ENCODE measurements at places on chromosomes 7 and 10.

DNA sequence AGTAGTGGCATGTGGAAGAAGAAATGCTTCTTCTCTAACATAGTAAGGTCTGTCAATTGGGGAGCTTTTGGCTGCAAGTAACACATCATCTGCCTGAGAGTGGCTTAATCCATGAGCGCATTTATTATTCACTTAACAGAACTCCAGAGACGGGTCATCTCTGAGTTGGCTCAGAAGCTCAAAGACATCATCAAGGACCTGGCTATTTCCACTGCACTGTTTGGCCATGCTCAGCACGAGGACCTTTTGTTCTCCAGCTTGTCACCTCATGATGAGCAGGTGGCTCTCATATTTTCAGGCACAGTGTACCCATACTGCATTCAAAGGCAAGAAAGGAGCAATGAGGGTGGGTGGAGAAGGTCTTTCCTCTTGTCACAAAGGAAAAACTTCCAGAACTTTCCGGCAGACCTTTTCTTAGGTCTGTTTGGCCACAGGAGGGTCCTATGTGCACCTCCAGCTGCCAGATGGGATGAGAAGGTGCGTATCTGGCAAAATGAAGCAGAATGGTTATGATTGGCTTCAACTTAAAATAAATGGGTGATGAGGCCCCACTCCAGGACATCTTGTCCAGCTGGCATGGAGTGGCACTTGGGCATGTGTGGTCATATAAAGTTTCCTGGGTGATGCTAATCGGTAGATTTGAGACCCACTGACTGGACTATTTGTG is 55.6 kb upstream of the SHH start:
- no peak for DNase-seq

DNA sequence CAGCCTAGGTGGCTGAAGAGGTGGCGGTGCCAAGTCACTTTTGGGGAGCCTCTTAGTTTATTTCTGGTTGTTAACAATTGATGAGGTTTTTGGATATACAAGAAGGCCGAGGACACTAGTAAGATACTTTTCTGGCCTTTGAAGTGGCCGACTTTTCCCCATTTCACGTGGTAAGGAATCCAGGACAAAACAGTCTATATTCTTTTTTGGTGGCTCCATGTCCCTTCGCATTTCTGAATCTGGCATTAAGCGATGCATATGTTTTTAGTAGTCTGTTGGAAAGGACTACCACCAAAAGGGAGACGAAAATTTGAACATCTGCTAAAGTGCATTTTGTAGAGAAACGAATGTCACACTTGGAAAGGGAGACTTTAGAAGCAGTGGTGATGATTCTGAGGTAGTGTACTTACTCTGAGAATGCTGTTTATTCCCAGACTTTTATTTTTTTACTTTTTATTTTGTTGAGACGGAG is 1.5 kb downstream of the MLLT10 start:
- no peak for DNase-seq

DNA sequence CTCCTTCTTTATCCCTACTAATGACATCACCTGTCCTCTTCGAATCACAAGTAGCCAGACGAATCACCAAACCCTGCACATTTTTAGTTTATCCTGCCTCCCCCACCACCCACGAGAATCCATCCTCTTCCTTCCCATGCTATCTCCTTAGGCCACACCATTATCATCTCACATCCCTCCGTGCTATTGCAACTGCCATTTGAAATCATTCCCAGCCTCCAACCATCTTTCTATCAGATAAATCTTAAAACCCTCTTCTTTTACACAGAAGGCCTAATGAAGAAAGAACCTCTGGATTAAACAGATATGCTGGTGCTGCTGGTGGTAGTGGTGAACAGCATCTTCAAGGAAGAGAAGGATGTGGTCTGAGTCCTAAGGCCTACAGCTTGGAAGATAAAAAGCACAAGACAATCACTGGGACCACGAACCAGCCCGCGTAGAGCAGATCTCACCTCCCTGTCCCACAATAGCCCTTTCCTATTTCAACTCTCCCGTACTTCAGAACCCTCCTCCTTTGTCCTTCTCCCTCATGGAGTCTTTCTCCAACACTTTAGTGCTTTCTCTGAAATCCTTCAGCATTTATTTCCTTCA is 403.1 kb downstream of the SFMBT2 start:
- DNase-seq, result no peak

- DNase-seq, result no peak
Measured at GRCh38 chr7:135353832-135354231, 120.2 kb downstream of the STRA8 start.

DNA sequence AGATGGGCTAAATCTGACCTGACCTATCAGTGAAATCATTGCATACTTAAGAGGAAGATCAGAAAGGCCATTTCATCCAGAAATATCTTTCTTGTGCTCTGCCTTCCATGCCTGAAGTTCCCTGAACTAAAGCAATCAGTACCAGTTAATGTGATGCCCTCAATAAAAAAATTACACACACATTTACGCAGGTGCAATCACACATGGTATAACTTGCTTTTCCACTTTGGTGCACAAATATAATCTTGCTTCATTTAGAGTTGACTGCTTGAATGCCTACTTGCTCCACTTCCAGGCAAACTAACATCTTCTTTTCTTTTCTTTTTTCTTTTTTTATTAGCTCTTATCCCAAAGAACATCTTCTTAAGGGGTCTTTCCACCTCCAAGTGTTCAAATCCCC is 58.3 kb upstream of the KIF5B start:
- DNase-seq, result no peak

DNA sequence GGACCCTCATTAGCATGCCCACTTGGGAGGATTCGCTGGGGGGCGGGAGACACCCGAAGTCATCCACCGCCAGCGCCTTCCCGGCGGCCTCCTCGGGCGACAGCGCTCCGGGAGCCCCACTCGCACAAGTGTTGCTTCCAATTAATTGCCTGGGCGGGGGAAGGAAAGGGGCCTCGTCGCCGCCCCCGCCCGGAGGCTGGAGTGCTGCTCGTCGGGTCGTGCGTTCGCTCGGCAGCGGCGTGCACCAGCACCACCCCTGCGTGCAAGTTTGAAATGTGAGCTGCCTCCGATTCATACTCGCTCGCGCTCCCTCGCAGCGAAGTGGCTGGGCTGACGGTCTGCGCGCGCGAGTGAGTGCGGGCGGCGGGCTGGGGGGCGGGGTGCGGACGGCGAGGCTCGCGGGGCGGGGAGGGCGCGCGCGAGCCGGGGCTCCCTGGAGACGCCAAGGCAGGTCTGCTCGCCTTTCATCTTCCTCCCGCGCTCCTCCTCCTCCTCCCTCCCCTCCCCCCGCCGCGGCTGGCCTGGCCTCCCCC is 104.6 kb upstream of the PPIF start:
- DNase-seq, result peak; percentile 41

- DNase-seq, result no peak
Measured at GRCh38 chr10:80582286-80582960, 44.7 kb downstream of the SH2D4B start.

DNA sequence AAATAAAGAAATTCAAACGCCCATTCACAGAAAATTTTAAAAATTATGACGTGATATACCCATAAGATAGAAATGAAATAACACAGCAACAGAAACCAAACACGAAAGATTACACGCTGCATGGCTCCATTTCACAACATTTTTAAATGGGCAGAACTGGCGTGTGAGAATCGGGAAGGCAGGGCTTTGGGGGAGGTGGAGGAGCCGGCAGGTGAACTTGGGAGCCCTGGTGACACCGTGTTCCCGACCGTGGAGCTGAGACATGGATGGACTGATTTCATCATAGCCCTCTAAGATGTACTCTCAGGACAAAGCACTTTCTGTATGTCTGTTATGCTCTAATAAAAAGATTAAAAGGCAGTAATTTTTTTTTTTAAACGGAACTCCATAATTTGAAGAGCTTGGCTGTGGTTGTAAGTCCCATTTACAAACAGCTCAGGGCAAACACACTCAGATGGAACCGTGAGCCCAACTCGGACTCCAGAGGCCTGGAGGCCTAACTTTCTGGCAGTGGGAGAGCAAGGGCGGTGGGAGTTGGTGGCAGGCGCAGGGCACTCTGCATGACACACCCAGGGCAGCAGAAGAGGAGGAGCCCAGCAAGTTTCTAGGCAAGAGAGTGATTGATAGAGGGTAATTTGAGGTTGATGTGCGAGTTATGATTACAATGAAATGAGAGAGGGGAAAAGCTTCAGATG is 203.4 kb downstream of the MAD1L1 start:
- DNase-seq, result no peak

DNA sequence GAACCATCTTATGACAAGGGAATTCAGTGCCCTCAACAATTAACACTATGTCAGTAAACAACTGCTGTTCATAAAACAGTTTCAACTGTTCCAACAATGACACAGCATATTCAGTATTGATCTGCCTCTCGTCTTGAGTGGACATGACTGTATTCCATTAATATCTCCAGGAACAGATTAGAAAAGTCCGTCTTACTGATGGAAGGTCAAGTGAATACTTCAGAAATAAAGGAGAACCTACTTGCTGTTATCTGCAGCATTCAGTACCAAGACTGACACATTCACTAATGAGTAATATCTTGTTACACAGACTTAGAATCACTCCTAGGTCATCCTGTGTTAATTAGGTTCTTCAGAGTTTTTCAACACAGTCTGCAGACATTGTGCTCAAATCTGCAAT is 12.1 kb downstream of the KBTBD2 start:
- DNase-seq, result no peak

DNA sequence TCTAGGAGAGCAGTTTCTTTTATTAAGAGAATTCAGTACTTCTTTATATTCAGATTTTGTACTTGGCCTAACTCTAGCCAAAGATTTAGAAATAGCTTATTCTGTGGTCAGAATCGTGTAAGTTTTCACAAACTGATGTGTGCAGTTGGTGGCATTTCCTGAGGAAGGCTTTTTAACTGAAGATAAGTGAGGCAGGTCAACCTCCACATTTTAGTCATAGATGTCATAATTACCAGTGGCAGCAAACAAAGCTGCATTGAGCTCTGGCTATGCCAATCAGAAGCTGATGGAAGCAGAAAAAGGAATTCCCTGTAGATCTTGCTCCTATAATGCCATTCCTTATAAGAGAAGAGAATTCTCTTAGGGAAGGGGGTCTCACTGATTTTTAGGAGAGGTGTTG is 141.3 kb upstream of the SP8 start:
- no peak for DNase-seq

- DNase-seq, result no peak
Measured at GRCh38 chr7:16114633-16115032, 306.7 kb downstream of the CRPPA start.

- DNase-seq, result no peak
Measured at GRCh38 chr10:16779384-16779915, 37.8 kb downstream of the RSU1 start.

DNA sequence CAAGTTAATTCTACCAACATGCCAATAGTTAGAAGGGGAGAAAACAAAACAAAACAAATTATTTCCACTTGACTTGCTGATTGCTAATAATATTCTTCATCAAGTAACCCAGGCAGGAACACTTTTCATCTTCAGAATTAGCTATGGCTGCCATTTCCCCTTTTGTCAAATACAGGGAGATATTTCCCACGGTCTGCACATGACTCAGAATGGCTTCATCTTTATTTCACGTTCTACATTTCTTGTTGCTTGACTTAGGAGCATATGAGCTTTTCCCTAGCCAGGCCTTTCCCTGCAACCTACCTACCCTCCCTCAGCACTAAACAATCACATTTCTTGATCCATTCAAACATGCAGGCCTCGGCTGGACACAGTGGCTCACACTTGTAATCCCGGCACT is 6.5 kb downstream of the CPVL start:
- no peak for DNase-seq

DNA sequence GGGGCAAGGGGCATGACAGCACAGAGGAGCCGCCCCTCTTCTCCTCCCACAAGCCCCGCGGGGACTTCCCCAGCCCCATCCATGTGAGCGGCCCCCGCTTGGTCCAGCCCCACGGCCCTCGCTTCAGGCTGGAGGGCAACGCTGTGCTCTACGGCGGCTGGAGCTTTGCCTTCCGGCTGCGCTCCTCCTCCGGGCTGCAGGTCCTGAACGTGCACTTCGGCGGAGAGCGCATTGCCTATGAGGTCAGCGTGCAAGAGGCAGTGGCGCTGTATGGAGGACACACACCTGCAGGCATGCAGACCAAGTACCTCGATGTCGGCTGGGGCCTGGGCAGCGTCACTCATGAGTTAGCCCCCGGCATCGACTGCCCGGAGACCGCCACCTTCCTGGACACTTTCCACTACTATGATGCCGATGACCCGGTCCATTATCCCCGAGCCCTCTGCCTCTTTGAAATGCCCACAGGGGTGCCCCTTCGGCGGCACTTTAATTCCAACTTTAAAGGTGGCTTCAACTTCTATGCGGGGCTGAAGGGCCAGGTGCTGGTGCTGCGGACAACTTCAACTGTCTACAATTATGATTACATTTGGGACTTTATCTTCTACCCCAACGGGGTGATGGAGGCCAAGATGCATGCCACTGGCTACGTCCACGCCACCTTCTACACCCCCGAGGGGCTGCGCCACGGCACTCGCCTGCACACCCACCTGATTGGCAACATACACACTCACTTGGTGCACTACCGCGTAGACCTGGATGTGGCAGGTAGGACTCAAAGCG is 5.1 kb downstream of the AOC1 start:
- DNase-seq, result no peak

GRCh38 chr10:122333037-122333436 is 41.5 kb upstream of the PLEKHA1 start:
- no peak for DNase-seq

DNA sequence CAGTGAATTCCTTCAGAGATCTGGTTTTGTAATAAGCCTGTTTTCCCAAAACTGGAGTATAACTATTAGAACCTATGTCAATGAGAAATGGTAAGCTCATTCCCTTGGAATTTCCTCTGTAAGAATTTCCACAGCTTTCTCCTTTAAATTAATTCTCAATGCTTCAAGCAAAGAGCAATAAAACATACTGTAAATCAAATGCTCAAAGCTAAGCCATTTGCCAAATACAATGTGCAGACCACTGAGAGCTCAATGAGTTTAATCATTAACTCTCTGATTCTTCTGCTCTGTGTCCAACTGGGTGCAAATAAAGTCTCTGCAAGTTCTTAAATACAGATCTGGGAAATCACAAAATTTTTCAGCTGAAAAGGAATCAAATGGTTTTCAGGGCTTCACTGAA is 227.6 kb upstream of the IMMP2L start:
- DNase-seq, result no peak

DNA sequence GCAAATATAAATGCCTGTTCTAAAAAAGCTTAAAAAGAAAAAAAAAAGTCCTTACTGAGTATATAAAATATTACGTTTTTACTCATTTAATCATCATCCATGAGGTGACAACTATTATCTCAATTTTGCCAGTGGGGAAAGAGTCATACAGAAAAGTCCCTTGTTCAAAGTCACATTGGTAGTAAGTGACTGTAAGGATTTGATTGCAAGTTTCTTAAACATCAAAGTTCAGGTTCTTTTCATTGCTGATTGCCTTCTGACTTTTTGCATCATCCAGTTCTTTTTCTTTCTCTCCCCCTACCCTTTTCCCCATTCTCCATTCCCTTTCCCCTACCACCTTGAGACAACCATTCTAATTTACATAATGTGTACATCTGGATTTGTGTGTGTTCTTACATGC is 363.3 kb downstream of the NRG3 start:
- DNase-seq, result no peak

GRCh38 chr7:151863386-151864079 is 13.4 kb downstream of the PRKAG2 start:
- no peak for DNase-seq

Measured in T-helper 17 cell (primary cell).